Right atrium auricular region (tissue), 2 donors: ENCODE measurements at places on chromosomes 4 and X. TPM values are rescaled to one million over a fixed set of nuclear protein-coding genes. Genes with fewer than 3 reads are reported as not detected.

SATL1 gene
- not detected for total RNA-seq

CDKL2 gene
- 1.2 TPM for total RNA-seq

DNA sequence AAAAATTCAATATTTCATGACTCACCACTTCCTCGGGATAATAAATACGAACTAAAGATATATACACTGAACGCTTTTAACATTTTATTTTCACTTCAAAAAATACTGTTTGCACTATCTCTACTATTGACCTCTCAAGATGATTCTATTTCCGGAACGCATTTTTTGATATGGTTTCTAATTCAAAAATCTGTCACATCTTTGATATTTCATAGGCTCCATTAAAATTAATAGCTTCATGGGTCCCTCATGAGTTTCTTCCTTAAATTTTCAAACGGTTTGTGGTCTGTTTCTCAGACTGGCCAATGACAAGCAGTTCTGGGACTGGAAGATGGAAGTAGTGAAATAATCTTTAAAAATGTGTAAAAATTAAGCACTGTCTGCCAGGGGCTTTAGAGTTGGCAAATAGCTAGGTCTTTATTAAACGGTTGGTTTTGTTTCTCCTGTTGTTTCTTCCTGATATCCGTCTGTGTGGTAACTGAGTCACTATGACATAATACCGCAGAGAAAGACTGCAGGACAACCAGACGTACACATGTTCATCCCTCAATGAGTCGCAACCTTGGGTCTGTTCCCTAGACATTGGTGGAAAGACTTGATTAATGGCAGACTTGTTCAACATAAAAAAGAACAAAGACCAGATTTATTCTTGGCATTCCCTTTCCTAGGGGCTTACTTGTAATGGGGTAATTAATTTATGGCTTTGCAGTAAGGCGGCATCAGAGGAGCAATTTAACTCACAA lies 133.8 kb downstream of the PALLD start:
- no peak for DNase-seq

GRCh38 chr4:89814362-89814761 lies 22.6 kb downstream of the SNCA start:
- DNase-seq: no peak

DNA sequence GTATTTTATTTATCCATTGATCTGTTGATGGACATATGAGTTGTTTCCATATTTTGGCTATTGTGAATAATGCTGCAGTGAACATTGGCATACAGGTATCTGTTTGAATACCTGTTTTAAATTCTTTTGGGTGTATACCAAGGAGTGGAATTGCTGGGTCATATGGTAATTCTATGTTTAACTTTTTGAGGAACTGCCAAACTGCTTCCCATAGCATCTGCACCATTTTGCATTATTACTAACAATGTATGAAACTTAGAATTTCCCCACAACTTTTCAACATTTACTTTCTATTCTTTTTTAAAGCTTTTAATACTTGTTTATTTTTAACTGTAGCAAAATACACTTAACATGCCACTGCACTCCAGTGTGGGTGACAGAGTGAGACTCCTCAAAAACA lies 57.0 kb upstream of the MSN start:
- DNase-seq: no peak
